ENCODE measurements at places on chromosomes 13 and 19. TPM values are rescaled to one million over a fixed set of nuclear protein-coding genes. Genes with fewer than 3 reads are reported as not detected.

DNA sequence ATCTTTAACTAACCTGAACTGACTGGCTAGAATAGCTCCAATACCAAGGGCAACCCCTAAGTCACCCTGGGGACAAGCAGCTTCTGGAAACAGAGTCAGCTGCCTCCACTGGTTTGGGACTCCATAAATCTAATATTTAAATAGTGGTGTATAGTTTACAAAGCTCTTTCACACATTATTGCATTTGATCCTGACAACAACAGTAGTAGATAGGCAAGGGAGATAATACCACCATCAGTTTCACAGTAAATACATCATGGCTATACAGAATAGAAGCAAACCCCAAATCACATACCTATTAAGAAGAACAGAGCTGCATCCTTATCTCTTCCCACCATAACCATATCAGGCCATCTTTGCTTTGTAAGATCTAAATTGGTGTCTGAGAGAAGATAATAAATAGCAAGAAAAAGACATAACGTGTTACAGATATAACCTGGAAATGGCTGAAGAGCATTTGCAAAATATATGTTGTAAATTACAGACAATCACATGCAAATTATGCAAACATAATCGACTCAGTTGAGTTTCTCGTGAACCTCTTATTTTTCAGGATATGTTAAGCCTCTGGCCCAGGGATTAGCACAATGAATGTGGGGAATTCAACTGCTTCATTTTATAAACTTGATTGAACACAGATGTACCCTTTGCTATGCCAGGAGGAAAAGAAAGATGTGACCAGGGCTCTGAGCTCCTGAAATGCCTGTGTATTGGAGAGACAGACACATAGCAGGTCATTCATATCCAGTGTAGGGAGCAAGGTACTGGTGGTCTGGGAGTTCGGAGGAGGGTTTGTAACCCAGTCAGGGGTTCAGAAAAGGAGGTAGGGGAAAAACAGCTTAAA lies 142.5 kb downstream of the SLC7A1 start:
- DNase-seq, result no peak

GRCh38 chr13:102677122-102677521 lies 17.7 kb downstream of the METTL21C start:
- DNase-seq, result no peak

DNA sequence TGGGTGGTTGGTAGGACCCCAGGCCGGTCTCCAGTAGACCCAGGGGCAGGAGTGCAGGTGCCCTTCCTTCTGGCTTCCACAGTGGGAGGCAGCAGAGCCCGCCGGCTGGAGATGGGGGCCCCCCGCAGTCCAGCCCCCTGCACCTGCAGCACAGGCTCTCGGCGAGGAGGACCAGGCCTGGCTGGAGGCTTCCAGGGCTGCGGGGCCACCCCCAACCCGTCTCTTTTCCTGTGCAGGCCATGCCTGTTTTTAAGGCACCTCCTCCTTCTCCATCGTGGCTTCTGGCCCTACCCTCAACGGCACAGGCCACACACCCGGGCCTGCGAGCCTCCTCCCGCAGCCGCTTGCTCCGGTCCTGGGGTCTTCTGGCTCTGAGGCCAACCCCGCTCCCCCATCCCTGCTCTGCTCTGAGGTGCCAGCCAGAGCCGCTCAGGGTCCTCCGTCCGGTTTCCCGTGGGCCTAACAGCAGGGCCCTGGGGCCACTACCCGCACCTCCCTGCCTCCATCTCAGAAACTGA lies 77.2 kb upstream of the ANKRD10 start:
- no peak for DNase-seq

DNA sequence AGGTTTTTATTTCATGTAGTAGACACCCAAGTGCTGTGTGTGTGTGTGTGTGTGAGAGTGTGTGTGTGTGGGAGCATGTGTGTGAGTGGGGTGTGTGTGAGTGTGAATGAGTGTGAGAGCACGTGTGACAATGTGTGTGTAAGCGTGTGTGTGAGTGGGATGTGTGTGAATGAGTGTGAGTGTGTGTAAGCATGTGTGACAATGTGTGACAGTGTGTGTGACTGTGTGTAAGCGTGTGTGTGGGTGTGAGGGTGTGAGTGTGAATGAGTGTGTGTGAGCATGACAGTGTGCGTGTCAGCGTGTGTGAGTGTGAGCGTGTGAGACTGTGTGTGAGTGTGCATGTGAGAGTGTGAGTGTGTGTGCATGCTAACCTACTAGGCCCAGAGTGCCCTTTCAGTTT lies 15.3 kb downstream of the NOVA2 start:
- no peak for DNase-seq

DNA sequence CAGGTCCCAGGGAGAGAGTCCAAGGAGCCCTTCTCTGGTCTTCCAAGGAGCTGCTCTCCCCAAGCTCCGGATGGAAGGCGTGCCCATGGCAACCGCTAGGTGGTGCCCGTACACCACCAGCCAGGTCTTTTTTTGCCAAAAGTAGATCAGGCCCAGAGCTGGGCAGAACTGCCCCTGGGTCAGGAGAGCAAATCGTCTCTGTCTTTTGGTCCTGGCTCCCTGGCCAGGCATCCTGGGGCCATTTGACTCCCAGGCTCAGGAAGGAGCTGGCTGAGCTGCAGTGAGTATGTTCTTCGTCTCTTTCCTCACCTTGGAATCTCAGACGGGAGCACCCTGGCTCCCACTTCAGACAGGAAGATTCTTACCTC lies 24.6 kb upstream of the BCL3 start:
- DNase-seq, result peak; percentile 86

DNA sequence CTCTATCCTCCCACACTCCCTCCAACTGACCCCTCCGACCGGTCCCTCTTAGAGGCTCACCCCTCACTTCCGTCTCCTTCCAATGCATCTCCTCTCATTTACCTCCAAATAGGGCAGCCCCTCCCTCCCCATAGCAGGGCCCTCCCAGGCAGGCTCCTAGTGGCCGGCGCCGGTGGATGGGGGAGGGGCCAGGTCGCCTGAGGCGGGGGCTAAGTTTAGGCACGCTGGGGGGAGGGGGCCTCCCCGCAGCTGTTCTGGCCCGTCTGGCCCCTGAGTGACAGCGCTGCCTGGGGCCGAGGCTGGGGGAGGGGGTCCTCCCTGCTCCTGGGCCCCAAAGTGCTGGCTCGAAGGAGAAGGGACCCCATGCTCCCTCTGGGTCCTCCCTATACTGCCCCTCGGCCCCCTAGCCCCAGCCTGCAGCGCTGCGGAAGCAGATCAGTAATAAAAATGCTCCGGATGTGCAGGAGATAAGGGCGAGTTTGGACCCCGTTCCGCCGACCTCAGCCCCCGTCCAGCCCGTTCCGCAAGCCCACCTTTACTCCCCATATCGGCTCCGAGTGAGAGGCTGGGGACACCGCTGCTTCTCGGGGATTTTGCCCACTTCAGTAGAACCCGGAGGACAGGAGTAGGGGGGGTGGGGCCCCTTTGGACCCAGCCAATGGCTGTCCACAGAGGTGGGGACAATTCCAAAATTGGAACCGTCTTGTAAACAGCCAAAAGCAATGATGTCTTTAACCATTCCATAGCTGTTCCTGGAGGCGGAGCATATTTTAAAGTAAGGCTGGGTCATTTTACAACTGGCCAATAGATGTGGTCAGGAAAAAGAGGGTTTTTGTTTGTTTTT lies 4.0 kb downstream of the RTN2 start:
- no peak for DNase-seq

GRCh38 chr13:34738254-34738992 lies 203.6 kb upstream of the NBEA start:
- DNase-seq, result no peak

GRCh38 chr13:98133946-98134345 lies 8.9 kb upstream of the FARP1 start:
- DNase-seq, result no peak

GRCh38 chr13:28473044-28473443 lies 21.9 kb downstream of the FLT1 start:
- DNase-seq, result no peak

- DNase-seq, result no peak
Observed at GRCh38 chr13:35473206-35473775, 3.2 kb downstream of the MAB21L1 start.

DNA sequence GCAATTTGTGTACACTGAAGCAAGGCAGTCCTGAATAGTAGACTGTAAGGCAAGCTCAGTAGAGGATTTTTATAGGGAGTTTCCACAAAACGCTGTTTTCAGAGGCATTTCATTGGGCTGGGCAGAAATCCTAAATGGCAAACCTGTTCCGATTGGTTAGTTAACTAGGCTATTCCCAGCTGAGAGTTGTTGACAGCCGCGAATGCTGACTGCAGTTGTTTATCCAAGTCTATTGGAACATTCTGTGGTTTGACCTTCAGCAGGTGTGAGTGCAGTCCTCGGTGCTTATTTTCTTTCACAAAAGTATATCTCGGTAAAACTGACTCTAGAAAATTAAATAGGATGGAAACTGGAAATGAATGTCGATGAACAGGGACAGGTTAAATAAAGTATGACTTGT lies 45.4 kb downstream of the TPT1 start:
- no peak for DNase-seq

- peak; percentile 66 for DNase-seq
Observed at GRCh38 chr19:32976223-32976805, 4.3 kb downstream of the FAAP24 start.

- DNase-seq, result no peak
Observed at GRCh38 chr19:12797141-12797587, 4.4 kb downstream of the PRDX2 start.

DNA sequence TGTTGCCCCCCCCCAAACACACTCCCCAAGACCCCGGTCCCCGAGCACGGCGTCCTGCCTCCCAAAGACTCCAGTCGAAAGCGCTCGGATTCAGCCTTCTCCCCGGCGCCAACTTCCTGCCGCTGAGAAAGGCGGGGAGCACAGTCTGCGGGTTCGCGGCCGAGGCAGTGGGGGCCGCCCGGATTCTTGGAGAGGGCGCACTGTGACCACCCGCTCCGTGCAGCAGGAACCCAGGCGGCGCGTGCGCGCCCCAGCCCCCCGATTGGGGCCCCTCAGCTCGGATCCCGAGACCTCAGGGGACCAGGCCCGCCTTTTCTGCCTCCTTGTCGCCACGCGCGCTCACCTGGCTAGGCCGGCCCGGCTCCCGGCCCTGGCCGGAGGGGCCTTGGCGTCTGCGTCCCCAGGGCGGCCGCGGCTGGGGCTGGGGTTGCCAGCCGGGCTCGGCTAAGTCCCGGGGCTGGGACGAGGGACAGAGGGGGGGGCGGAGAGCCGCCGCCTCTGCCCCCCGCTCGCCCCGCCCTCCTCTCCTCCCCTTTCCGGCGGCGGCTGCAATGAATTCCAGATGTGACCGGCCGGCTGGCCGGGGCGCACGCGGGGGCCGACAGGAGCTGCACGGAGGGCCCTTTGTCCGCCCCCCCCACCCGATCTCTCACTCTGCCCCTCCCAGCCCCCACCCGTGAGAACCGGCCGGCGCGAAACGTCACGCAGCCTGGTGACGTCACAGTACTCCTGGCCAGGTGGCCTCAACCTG lies at the start of gene S1PR2:
Gene S1PR2, minus strand, starts transcription at position 471 of the 751 bp plus-strand sequence. CDS start 6,426 bp downstream, outside the sequence.
- DNase-seq, result peak; percentile 62

DNA sequence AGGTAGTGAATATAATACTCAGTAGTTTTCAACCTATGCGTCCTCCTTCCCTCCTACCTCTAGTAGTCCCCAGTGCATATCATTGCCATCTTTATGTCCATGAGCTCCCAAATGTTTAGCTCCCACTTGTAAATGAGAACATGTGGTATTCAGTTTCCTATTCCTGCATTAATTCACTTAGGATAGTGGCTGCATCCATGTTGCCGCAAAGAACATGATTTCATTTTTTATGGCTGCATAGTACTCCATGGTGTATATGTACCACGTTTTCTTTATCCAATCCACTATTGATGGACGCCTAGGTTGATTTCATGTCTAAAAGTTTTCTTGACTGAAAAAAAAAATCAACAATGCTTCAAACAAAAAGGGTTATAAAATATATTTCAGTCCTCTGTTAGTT lies 303.4 kb upstream of the SGCG start:
- DNase-seq, result no peak

DNA sequence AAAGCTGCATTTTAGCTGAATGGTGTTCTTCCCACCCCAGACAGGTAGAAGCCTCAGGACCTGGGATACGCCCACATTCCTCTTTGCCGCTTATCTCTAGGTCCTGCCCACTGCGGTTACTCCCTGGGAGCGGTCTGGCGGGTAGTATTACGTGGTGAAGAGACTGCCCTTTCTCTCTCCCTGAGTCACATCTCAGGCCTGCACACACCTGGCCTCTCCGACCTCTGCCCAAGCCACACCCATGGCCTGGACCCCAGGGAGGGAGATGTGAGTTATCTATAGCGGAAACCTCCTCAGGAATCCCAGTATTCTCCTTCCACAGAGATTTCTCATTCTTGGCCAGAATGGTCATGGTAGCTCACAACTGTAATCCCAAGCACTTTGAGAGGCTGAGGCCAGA lies 17.3 kb downstream of the RHPN2 start:
- peak; percentile 29 for DNase-seq

- peak; percentile 60 for DNase-seq
Observed at GRCh38 chr19:48868114-48868886, at the start of gene PLEKHA4. Gene PLEKHA4 (minus strand): TSS chr19:48868617. CDS start chr19:48867620, 997 bp downstream.

- no peak for DNase-seq
Observed at GRCh38 chr13:112757759-112758086, 67.9 kb downstream of the ATP11A start.

GRCh38 chr13:38697197-38697596 lies 10.3 kb downstream of the FREM2 start:
- DNase-seq, result no peak

DNA sequence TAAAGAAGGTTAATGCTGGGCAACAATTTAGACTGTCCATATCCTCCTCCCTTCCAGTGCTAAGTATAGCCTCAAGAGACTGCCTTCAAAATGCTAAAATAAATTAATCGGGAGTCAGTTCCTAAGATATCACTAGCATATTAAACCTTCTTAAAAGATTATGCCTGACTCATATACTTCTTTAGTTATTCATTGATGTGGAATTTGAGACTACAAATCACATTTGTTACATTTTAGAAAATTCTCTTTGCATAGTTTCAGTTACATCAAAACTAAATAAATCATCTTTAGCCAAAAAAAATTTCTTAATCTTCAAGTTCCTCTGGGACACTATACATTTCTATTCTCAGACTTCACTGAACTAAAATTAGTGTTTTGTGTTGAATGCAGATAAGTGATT lies 769.1 kb downstream of the PCDH9 start:
- no peak for DNase-seq

- peak; percentile 23 for DNase-seq
Observed at GRCh38 chr19:343941-344624, 513 bp downstream of the MIER2 start.

GRCh38 chr19:57813919-57814504 lies 701 bp downstream of the ZNF552 start:
- no peak for DNase-seq

Gene TICAM1
- 2.6 TPM for total RNA-seq

Gene KASH5
- total RNA-seq, result not detected

Gene ADGRE1
- 0.79 TPM for total RNA-seq

Gene NPAS1
- 0.37 TPM for total RNA-seq

Gene ZNF226
- total RNA-seq, result 20.7 TPM

Gene SELENOW
- 459 TPM for total RNA-seq

Gene ETV2
- total RNA-seq, result not detected

Gene CDC42EP5
- 0.25 TPM for total RNA-seq
